ENCODE measurements at places on chromosomes 13 and 19. TPM values are rescaled to one million over a fixed set of nuclear protein-coding genes. Genes with fewer than 3 reads are reported as not detected.

The DNAJC3 gene
- 44.2 TPM for polyA plus RNA-seq

The NLRP11 gene
- polyA plus RNA-seq: 0.13 TPM

The TNNI3 gene
- polyA plus RNA-seq: 4.8 TPM

The GIPC3 gene
- 3.1 TPM for polyA plus RNA-seq

The CLC gene
- polyA plus RNA-seq: 2.3 TPM

The CGB8 gene
- not detected for polyA plus RNA-seq

The JAK3 gene
- polyA plus RNA-seq: 2.1 TPM

The TPTE2 gene
- polyA plus RNA-seq: 0.35 TPM

The NCAN gene
- 0.01 TPM for polyA plus RNA-seq

The S1PR2 gene
- 10.2 TPM for polyA plus RNA-seq

The ADPRHL1 gene
- polyA plus RNA-seq: 3.3 TPM

The PRDX2 gene
- polyA plus RNA-seq: 323 TPM

The PEAK3 gene
- 0.04 TPM for polyA plus RNA-seq

The ZNF93 gene
- 19.5 TPM for polyA plus RNA-seq

The LIN37 gene
- polyA plus RNA-seq: 11.6 TPM

The LRCH1 gene
- polyA plus RNA-seq: 33.6 TPM

The ZNF492 gene
- 2.3 TPM for polyA plus RNA-seq

The SHC2 gene
- polyA plus RNA-seq: 25.9 TPM

The RAB3A gene
- polyA plus RNA-seq: 3.9 TPM

The CRX gene
- not detected for polyA plus RNA-seq

The ZNF296 gene
- polyA plus RNA-seq: 0.57 TPM

The LRRC63 gene
- 0.39 TPM for polyA plus RNA-seq

The NEK5 gene
- 4.1 TPM for polyA plus RNA-seq

The ZNF726 gene
- 9.4 TPM for polyA plus RNA-seq

The PRKACA gene
- polyA plus RNA-seq: 82.2 TPM

The ZNF99 gene
- polyA plus RNA-seq: 0.59 TPM

The ELAVL3 gene
- 0.04 TPM for polyA plus RNA-seq

Measured in right renal cortex interstitium (tissue), 3 donors.